Activated CD8-positive, alpha-beta memory T cell treated with anti-CD3 and anti-CD28 coated beads for 36 hours (primary cell): ENCODE measurements at places on chromosomes 13 and 19. TPM values are rescaled to one million over a fixed set of nuclear protein-coding genes. Genes with fewer than 3 reads are reported as not detected.

Gene ZNF726
- total RNA-seq, result 15.6 TPM

Gene CCDC8
- not detected for total RNA-seq

Gene UTP14C
- total RNA-seq, result 11.3 TPM

Gene ZNF418
- 4.7 TPM for total RNA-seq
